ENCODE measurements at places on chromosomes 5 and 9. TPM values are rescaled to one million over a fixed set of nuclear protein-coding genes. Genes with fewer than 3 reads are reported as not detected.
A peak's percentile ranks its signal among the peaks of the same experiment; 100 is the strongest.

Gene DMRT3
- not detected for total RNA-seq

Gene NIPBL
- total RNA-seq: 49.7 TPM

Gene PDE6A
- 4.2 TPM for total RNA-seq

Gene SIT1
- 0.46 TPM for total RNA-seq

Gene SCGB3A2
- not detected for total RNA-seq

Gene NUDT12
- 20.3 TPM for total RNA-seq

DNA sequence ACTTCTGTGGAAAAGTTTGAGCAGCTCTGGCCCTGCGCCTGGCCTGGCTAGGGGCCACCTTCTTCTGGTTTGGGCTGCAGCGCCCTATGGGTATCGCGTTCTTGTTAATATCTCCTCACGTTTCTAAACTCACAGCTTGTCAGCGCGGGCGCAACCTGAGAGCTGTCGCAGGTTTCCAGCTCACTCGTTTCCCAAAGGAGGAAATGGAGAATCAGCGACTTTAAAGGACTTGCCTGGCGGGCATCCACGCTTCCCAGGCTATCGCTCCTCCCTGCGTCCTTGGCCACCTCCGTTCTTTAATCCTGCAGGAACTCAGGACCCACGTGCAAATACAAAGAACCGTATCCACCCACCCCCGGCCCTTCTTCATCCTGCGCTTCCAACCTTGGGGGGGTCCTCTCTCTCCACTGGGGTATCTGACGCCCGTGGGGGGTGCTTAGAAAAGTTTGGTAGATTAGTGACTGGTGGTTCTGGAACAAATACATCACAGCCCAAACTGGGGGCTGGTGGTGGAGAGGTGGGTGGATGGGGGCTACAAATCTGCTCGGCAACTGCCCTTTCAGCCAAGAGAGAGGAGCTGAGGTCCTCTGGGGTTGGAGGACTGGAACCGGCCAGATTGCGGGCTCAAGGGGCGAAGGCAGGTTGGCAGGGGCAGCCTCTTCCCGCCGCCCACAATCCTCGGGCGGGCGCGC, 578 bp upstream of the PSAT1 start:
- peak; percentile 41 for DNase-seq

- DNase-seq: peak; percentile 43
These were observed 4.8 kb upstream of the PLGRKT start for GRCh38 chr9:5442400-5443011.

GRCh38 chr9:134827993-134828392, 52.6 kb upstream of the FCN2 start:
- DNase-seq: no peak

DNA sequence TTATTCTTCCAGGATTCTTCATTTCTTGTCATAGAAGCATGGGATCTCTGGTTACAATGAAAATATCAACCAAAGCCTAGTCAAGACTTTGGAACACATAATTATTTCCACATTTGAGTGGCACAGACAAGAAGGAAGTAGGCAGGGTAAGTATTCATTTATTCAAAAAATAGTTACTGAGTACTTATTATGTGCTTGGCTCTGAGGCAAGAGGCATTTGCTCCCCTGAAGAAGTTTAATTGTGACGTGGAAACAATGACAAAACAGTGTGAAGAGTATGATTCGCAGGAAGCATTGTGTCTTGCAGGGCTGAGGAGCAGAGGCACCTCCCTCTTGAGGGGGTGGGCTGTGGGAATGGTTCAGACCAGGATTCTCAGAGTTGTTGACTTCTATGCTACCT, 45.0 kb upstream of the TNFSF15 start:
- no peak for DNase-seq

- no peak for DNase-seq
These were observed 109.1 kb upstream of the RPS23 start for GRCh38 chr5:82387001-82387818.

DNA sequence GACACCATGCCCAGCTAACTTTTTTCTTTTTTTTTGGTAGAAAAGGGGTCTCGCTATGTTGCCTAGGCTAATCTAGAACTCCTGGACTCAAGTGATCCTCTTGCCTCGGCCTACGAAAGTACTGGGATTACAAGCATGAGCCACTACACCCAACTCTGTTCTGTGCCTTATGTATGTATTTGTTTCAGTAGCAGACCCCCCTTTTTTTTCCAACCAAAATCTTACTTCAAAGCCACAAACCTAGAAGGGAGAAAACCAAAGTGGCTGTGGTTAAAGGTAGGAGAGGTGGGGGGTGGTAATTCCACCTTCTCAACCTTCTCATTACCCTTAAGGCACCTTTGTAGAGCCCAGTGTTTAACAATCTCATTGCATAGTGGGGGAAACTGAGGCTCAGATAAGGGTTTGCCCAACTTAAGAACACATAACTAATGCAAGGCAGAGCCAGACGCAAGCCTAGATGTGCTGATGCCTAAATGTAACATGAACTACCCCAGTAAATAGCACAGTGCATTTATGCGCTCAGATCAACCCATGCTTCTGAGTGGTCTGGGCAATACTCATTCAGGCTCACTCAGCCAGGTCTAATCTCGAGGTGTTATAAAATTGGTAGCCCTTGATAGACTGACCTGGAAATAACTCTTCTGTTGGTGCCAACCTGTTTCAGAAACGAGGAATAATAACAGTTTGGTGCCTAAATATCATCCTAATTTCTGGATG, 33.0 kb downstream of the ITK start:
- no peak for DNase-seq

GRCh38 chr5:159833088-159833487, 83.2 kb upstream of the ADRA1B start:
- no peak for DNase-seq

GRCh38 chr5:64827703-64828102, 59.0 kb downstream of the CWC27 start:
- no peak for DNase-seq

GRCh38 chr9:91172329-91172728, 189.4 kb downstream of the AUH start:
- DNase-seq: no peak

DNA sequence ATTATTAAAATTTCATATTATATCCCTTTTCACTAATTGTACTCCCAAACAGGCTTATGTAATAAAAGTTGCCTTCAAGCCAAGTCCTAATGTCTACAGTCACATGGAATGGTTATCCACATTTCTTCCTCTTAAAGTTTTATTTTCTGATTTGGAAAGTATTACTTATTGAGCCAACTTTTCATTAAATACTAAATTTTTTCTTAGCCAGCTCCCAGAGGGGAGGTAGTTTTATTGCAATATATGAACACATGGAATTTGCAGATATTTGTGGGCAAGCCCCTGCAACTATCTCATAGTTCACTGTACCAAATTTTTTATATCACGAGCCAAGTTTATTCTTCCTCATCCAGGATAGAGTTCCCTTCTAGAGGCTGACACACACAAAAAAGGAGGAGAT, 332.8 kb upstream of the PTGER4 start:
- DNase-seq: no peak

DNA sequence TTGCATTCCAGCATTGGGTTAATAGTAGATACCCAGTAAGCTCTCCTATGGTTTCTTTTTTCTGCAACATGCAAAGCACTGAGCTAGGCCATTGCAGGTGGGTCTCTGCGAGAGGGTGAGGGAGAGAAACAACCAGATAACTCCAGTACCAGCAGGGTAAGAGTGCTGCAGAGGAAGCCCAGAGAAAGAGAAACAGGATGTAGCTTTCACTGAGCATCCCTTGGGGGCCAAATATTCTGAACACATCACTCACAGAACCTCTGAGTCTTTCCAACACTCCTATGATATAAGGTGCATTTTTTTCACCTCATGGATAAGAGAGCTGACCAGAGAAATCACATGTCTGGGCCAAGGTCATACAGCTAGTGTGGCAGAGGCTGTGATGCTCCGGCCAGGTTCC, 76.7 kb downstream of the TRIM32 start:
- DNase-seq: no peak

DNA sequence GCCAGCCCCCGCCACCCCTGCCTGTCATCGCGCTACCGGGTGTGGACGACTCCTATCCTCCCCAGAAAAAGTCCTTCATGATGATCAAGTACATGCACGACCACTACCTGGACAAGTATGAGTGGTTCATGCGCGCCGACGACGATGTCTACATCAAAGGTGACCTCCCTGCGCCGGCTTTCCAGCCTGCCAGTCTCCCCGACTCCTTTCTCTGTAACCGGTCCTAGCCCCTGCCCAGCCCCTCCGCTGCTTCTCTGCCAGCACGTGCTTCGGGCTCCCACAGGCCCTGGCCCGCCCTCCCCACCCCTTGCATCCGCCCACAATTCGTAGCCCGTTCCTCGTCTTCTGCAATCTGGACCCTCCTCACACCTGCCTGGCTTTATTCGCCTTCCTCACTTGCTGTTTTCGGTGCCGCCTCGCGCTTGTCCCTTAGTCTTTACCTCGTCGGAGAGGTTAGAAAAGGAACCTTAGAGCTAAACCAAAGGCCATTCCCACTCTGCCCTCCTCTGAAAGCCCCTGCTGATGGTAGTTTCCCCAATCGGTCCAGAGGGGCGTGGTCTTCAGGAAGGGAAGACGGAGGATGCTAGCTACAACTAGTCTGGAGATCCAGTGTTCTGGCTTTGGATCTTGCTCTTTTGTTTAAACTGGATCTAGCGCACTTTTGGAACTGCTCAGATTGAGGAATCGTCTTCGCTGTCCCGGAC, 1.4 kb downstream of the CHSY3 start:
- DNase-seq: no peak
